LoVo (cell line): ENCODE measurements at places on chromosomes 2 and 18.
A peak's percentile ranks its signal among the peaks of the same experiment; 100 is the strongest.

DNA sequence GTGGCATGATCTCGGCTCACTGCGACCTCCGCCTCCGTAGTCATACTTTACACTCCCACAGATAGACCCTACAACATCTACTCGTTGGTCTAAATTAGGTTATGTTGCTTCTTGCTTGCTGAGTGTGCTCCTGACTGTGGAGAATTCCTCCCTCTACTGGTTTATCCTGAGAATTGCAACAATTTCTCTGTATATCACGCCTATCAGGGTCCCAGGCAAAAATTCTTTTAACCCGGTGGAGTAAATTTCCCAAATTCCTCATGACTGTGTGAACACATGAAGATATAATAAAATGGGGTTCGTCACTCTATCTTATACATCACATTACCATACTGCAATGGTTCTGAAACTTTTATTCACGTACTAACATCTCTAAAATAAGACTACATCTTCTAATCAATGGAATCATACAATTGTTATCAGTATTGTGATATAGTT is 156.7 kb downstream of the EVA1A start:
- peak; percentile 55 for DNase-seq

- peak; percentile 37 for DNase-seq
These were observed 53.6 kb upstream of the HNMT start for GRCh38 chr2:137910641-137911040.

- no peak for DNase-seq
These were observed 16.0 kb upstream of the RPL37A start for GRCh38 chr2:216482640-216483039.

- DNase-seq = no peak
These were observed 131.7 kb downstream of the LYPD6B start for GRCh38 chr2:149170156-149170555.

DNA sequence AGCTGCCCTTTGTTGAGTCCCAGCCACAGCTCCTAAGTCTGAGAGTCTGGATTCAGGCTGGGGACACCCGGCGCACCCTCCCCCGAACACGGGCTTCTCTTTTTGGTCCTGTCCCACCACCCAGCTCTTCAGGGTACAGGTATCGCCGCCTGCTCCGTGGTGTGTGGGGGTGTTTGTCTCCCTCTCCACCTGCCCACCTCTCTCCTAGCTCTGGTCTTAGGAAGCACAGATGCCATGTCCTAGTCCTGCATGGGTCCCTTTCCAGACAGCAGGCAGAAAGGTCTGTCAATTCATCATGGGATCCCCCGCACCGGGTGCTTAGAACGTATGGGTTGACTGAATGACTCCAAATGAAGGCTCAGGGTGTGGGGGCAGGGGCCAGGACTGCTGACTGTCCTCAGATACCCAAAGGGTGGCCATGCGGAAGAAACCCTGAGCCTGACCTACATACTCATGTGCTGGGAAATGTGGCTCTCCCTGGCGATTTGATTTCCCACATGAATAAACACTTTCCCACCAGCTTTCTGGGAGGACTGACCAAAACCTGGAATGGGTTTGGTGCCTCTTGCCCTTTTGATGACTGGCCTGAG is 156.8 kb downstream of the CELF4 start:
- DNase-seq = no peak

DNA sequence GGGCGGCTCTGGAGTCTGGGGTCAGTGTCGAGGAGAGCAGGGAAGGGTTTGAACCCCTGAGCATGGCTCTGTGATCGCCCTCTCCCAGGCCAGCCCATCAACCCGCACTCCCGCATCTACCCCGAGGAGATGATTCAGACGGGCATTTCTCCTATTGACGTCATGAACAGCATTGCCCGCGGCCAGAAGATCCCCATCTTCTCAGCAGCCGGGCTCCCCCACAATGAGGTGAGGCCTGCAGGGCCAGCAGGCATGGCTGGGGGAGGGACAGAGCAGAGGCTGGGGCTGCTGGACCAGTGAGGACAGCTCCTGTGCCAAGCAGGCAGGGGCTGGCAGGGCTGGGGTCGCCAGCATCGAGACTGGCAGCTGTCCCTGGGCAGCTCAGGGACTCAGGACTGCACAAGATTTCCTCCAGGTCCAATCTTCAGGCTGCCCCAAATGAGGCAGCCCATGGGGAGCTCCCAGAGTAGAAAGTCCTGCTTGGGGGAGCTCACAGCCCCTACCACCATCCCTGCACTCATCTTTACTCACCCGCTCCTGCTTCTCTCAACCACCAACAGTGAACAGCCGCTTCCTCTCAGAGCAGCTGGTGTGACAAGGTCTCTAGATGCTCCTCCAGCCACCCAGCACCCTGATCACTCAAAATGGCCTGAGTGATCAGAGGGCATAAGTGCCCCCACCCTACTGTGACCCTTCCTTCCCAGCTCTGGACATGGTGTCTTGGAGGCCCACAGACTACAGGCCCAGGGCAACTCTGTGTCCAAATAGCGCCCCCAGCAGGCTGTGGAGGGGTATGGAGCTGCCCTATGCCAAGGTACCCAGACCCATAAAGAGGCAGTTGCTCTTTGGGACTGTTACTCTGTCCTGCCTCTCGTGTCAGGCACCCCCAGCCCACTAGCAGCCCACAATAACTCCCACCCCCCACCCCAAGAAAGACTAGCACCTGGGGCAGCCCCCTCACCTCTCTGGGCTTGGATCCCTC is 18.3 kb upstream of the ANKRD53 start:
- DNase-seq = no peak

DNA sequence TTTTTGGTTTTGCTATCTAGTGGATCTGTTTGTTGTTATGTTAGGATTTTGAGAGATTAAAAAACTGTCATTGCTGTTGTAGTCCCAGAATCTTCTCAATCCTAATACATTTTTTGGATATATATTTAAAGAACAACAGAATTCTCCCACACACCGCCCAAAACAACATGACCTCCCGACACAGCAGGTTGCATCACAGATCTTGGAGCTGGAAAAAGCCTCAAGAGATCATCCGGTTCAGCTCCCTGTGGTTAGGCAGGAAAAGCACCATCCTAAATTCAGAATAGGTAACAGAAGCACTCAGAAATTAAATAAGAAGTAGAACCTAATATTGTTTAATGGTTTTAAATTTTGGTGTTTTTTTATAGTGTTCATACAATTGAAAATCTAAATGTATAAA is 251.4 kb upstream of the STON1 start:
- DNase-seq = no peak

DNA sequence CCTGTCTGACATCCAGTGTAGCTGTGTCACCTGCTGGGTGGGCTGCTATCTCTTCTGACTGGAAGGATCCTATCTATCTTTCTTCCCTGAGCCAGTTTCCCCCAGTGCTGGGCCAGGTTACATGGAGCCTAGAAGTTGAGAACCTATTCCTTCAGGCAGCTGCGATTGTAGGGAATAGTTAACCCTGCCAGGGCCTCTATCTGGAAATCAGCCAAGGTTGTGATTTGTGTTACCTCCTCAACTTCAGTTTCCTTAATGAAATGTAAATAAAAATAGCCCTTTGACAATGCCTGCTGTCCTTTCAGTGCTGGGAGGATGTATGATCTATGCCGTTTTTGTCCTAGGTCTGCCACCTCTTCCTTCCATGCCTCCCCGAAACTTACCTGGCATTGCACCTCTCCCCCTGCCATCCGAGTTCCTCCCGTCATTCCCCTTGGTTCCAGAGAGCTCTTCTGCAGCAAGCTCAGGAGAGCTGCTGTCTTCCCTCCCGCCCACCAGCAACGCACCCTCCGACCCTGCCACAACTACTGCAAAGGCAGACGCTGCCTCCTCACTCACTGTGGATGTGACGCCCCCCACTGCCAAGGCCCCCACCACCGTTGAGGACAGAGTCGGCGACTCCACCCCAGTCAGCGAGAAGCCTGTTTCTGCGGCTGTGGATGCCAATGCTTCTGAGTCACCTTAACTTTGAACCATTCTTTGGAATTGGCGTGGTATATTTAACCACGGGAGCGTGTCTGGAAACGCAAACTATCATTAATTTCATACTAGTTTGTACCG is 36.6 kb downstream of the GORASP2 start:
- no peak for DNase-seq

GRCh38 chr2:523698-524270 is 153.4 kb downstream of the TMEM18 start:
- no peak for DNase-seq

GRCh38 chr2:219569635-219570034 is 1.7 kb downstream of the OBSL1 start:
- DNase-seq = no peak

GRCh38 chr18:2729757-2730156 is 74.2 kb downstream of the SMCHD1 start:
- no peak for DNase-seq

DNA sequence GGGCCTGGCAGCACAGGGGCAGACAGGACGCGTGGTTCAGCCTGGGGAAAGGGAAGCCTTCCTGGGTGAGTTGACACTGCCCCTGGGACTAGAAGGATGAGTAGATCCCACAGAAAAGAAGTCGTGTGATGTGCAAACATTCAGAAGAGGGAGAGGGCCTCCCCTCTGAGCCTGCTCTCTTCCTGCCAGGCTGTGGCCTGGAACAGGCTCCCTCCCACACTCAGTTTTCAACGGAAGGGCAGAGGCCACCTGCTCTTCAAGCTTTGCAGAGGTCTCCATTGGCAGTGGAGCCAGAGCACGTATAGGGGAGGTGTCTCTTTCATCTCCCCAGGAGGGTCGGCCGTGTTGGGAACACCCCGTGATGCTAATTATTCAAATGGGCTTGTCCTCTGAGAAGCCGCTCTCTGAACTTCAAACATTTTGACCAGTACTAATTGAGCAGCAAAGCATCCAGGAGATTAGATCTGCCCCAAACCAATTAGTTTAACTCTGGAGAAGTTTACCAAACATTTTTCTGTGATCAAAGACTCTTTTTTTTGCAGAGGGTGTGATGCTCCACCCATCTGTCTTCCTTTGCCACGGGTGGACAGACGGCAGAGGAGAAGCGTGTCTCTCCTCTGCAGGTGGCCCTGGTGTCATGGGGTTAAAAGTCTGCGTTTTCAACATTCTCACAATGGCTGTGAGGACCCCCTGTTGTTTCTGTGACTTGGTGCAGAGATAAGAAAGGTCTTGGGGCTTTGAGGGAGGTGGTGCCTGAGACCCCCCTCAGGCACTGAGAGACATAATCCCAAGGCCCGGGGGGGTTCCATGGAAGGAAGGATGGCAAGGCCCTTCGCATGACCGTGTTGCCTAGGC is 29.5 kb upstream of the ODC1 start:
- DNase-seq = no peak

DNA sequence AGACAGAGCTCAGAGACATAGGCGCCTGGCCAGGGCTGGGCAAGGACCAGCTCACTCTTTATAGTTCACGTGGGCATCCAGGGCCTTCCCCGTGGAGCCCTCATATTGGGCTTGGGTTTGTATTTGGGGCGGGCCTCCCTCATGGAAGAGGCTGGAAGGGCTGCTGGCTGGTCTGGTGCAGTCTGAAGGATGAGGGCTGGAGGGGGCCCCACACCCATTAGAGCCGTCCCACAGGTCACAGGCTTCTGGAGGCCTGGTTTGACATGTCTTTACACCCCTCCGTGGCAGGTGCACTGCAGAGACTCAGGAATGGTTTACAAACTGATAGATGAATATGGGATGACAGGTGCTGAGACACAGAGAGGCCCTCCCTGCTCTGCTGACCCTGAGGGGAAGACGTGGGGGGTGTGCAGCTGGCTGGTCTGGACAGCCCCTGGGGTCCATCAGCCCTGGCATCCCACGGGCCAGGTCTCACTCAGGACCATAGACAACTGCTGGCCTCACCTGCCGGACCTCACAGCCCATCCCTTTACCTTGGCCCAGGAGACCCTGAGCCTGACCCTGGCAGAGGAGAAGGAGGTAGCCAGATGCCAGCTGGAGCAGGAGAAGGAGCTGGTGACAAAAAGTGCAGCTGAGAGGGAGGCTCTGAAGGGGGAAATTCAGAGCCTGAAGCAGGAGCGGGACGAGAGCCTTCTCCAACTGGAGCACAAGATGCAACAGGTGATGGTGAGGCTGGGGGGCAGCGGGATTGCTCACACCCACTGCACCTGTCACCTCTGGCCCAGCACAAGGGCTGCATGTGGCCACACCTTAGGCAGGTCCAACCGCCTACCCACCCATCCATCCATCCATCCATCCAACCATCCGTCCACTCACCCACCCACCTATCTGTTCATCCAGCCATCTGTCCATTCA is 43.9 kb downstream of the CROCC2 start:
- DNase-seq = no peak
